GM19239 (cell line): ENCODE measurements at places on chromosomes 2 and 18.

DNA sequence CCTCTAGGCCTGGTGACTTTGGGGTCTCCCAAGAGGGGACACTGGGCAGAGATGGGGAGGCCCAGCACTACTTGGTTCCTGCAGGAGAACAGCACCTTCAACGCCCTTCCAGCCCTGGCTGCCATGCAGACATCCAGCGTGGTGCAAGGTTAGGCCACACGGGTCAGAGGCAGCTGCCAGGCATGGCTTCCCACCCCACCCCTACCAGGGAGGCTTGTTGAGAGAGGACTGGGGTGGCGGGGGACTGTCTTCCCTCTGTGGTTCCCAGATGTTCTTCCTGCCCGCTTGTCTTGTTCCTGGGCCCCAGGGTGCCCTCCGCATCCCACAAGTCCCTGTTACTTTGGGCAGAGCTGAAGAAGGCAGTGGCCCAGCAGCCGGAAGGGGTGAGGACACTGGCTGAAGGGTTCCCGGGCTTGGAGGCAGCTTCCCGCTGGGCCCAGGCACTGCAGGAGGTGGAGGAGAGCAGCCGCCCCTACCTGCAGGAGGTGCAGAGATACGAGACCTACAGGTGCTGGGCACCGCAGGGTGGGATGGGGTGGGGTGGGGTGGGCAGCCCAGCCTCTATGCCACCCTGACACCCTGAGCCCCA is 4.5 kb downstream of the PROM2 start:
- DNase-seq, result no peak

- no peak for DNase-seq
Observed at GRCh38 chr2:37189452-37190153, 1.1 kb upstream of the SULT6B1 start.

DNA sequence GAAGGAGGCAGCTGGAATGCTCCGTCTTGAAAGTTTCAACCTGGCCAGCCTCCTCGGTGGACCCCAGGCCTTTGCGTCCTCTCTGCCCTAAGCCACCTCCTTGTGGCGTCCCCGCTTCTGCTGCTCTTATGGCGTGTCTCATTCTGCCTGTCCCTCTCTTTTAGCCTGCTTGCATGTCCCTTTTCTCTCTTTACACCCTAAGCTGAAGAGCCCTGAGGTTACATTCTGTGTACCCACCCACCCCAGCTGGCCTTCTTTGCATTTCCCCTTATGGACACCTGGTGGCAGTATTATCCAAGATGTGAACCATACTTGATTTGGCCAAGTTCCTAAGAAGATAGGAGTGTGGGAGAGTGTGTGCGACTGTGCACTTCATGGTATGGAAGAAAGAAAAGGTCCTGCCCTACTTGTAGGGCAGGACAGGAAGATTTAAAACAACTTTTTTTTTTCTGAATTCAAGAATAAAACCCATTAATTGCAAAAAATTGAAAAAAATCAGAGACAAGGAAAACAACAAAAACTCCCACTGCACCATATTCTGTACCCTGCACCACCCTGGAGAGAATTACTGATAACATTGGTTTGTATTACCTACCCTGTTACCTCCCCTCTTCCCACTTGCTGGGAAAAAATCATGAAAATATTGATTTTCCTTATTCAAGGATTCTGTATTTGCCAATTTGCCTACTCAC is 77.4 kb downstream of the DYSF start:
- peak; percentile 57 for DNase-seq

DNA sequence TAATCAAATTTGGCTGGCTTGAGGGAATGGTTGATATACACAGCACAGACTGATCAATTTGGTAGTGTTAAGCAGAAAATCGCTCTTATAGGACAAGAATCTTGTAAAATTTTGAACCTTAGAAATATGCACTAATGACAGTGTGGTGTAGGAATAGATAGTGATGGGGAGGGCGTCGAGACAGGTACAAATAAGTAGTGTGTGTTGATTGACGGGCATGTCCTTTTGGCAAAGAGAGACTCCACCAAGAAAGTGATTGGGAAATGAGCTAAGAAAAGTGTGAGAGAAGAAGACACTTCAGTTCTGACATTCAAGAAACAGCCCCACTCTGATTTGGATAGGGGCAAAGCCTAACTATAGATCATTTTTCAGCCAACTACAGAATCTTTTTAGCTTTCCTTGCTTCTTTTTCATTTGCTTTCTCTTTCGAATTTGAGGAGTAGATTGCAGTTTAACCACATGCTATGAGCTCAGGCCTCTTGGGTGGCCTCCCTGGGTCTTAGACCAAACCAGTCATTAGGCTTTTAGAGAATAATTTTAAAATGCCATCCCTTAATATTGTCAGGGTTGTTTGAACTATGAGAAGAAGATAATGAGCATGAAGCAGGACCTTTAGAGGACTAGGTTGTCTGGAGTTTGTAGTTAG is 127.1 kb downstream of the CERS6 start:
- peak; percentile 23 for DNase-seq

GRCh38 chr2:230408244-230408842 is 7.7 kb upstream of the SP100 start:
- no peak for DNase-seq

DNA sequence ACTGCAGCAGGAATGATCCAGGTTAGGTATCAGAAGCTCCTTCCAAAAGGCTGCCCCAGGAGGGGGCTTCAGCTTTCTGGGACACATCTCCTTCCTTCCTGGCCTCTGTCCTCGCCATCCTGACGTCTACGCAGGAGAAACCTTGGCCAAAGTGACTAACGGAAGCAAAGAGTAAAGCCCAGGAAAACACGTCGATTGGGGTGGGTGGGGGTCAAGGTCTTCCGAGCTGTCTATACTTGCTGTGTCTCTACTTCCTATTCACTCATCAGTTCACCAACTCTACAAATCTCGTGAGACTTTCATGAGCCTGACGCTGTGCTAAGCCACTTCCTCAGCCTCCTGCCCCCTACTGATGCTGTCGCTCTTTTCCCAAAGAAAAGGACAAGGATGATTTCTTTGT is 212.6 kb downstream of the TNS1 start:
- no peak for DNase-seq

DNA sequence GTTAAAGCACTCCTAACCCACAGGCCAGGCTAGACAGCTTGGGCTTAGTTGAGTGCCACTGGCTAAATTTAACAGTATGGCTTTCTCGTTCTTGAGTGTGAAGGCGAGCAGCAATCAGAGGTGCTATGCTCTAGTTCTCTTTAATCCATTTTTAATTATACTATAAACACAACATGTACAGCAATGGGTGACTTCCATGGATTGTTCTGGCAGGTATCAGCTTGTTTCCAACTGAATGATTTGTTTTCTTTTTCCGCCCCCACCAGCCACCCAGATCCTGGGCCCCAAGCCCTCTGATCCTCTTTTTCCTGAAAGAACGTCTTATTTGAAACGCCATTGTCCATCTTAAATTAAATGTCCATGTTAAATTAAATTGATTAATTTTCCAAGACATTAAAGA is 244.8 kb downstream of the IKZF2 start:
- DNase-seq, result no peak

DNA sequence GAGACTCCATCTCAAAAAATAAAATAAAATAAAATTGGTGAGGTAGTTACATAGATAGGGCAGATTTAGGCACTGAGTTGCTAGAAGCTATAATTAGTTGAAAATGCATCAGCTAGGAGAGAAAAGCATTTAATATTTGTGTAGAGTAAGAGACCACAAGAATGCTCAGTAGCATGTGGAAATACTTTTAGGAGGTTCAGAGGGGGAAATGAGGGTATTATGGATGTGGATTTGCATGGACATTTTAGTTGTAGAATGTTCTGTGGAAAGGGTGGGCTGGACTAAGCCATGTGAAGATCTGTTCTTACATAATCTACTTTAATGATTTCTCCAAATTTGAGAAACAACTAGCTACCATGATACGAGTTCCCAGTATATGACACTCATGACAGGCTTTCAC is 95.5 kb downstream of the ATP9B start:
- DNase-seq, result no peak

DNA sequence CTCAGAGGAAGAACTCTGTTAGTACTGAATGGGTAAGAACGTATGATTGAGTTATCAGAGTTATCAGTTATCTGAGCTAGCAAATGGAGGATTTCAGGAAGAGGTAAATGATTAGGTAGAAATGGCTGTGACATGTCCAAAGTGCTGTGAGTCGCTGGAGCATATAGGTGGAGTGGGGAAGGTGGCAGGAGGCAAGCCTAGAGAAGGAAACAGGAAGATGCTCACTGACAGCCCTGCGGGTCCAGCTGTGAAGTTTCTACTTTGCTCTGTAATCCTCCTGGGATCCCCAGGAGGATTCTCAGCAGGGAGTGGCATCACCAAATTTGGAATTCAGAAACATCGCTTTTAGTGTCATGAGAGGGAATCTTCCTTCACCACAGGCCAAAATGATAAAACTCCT is 52.0 kb downstream of the GYPC start:
- DNase-seq, result no peak

DNA sequence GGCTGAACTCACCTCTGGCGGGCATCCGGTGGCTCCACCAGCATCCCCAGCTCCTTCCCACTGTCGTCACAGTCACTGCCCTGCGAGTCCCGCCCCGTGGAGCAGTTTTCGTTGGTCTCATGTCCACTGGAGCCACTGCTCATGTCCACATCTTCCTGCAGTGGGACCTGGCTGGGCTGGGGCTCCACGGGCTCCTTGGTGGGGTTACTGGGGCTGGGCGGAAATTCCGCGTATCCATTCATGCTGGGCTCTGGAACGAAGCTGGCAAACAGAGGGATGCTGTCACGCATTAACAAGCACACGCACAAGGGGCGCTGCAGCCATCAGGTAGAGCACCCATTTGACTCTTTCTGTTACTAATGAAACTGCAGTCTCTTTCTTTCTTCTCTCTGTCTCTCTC is 10.7 kb downstream of the PER2 start:
- no peak for DNase-seq

- DNase-seq, result peak; percentile 24
Observed at GRCh38 chr18:74040459-74041332, 106.9 kb downstream of the FBXO15 start.

DNA sequence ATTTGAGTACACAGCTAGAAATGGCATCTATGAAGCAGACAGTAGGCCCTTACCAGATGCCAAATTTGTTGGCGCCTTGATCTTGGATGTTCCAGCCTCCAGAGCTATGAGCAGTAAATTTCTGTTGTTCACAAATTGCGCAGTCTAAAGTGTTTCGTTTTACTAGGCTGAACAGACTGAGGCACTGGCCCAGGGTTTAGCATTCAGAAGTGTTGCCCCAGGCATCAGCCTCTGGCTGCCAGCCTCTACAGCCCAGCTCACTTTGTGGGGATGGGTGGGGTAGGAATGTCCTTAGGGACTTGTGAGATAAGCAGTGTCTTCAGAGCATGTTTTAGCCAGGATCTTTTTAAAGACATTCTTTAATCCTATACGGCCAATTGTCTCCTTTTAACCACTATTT is 51.5 kb upstream of the MGAT5 start:
- no peak for DNase-seq

- DNase-seq, result no peak
Observed at GRCh38 chr18:5195656-5196055, 1.4 kb downstream of the AKAIN1 start.

GRCh38 chr2:182066400-182067087 is 80.9 kb downstream of the PPP1R1C start:
- no peak for DNase-seq

DNA sequence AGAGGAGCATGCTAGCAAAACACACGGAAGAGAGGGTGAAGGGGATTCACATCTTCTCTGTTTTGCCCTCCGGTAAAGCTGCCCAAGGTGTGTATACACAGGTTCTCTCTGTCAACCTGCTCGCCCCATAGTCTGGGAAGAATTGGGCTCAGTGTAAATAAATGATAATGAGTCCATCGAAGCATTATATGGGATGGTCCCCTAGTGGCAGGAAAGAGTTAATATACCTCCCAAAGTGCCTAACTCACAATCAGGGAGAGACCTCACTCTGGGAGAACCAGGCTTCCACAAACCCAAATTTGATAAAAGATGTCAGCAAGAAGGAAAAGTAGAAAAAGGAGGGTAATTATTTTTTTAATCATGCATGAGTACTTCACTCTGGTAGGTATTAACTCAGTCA is 262.2 kb upstream of the ZNF521 start:
- DNase-seq, result no peak

- no peak for DNase-seq
Observed at GRCh38 chr2:67374481-67374880, 22.7 kb upstream of the ETAA1 start.

GRCh38 chr2:155145758-155146229 is 447.3 kb downstream of the KCNJ3 start:
- peak; percentile 5 for DNase-seq

GRCh38 chr2:96554293-96555145 is 18.0 kb downstream of the ARID5A start:
- DNase-seq, result peak; percentile 87

GRCh38 chr18:26215247-26215970 is 10.8 kb upstream of the TAF4B start:
- peak; percentile 37 for DNase-seq

DNA sequence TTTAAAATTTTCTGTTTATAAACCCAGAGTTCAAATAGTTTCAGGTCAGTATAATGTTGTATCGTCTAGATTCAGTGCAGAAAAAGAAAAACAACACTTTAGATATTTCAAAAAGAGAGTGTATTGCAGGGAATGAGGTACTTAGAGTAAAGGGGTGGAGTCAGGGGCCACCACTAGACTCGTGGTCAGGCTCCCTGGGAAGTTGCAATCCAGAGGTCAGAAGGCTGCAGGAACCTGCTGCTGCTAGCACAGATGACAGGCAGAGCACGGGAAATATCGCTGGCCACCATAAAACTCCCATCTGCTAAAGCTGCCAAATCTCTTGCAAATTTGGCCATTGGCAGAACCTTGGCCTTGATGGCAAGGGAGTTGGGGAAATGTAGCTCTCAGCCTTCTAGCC is 64.6 kb downstream of the THNSL2 start:
- no peak for DNase-seq
